Stimulated activated CD4-positive, alpha-beta T cell treated with anti-CD3 and anti-CD28 coated beads, Interleukin-15, amount 100 ng/mL, for 1 hour (primary cell): ENCODE measurements at places on chromosomes 6 and 20.

DNA sequence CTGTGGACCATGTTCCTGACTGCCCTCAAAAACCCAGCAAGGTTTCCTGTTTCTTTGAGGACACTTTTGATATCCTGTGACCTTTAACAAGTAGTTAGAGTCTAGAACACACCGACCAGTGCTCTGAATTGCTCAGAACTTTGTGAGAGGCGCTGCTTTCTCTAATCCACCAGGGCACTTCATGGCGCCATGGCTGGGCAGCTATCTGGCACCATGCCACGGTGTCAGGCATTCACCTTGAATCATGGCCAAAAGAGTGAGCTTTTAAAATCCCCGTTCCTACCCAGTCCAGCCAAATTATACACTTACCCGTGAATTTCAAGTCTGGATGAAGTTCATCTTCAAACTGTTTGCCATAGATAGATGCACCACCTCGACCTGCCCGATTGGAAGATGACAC, 17.0 kb upstream of the CPNE5 start:
- no peak for DNase-seq

DNA sequence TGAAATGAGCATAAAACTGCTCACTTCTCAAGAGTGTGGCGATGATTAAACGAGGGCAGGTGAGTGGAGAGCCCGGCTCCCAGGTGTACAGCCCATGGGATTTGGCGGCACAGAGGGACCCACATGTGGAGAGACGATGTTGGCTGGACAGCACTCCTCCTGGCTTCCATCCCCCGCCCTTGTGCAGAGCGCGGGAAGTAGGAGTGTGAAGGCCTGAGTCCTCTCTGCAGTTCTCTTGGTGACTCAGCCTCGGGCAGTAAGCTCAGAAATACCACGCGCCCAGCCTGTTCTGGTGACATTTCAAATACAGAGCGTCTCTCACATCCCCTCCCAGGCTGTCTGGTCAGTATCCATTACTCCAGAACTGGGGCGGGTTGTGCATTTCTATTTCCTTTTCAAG, 94.2 kb upstream of the SRSF6 start:
- no peak for DNase-seq

DNA sequence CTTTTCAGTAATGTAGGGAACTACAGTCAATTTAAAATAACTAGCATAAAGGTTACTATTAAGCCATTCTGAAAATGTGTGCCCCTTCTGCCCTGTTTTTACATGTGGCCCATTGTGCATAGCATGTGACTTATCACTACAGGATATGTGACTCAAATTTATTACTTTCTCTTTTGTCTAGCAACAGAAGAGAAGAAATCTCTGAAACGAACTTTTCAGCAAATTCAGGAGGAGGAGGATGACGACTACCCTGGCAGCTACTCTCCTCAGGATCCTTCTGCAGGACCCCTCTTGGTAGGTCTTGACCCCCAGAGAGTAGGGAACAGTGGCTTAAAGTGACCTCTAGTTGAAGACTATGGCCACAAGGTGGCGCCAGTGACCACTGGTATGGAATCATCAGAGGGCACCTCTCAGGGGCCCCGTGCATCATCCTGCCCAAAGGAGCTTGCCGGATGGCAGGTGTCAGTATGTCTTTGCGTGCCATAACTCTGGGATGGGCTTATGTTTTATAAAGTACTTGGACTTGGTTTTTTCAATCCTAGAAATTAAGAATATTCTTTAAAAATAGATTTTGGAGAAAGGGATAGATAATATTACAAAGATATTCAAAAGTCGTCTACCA, 23.9 kb downstream of the RPRD1B start:
- peak; percentile 41 for DNase-seq

GRCh38 chr6:45514454-45515230, 136.9 kb upstream of the SUPT3H start:
- no peak for DNase-seq

- no peak for DNase-seq
These were observed 2.3 kb downstream of the LRP11 start for GRCh38 chr6:149861603-149862423.

- no peak for DNase-seq
These were observed 42.7 kb downstream of the RFPL4B start for GRCh38 chr6:112389842-112390241.

DNA sequence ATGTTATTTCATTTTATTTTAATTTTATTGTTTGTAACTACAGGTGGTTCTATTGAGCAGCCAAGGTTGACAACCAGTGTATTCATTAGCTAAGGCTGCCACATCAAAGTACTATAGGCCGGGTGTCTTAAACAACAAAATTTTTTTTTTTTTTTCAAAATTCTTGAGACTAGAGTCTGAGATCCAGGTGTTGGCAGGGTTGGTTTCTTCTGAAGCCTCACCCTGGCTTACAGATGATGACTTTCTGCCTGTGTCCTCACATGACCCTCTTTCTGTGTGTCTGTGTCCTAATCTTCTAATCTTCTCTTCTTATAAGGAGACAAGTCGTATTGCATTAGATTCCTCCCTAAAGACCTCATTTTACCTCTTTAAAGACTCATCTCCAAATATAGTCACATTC, 208.4 kb downstream of the MANEA start:
- no peak for DNase-seq

GRCh38 chr6:45803071-45803470, 212.6 kb downstream of the CLIC5 start:
- no peak for DNase-seq

DNA sequence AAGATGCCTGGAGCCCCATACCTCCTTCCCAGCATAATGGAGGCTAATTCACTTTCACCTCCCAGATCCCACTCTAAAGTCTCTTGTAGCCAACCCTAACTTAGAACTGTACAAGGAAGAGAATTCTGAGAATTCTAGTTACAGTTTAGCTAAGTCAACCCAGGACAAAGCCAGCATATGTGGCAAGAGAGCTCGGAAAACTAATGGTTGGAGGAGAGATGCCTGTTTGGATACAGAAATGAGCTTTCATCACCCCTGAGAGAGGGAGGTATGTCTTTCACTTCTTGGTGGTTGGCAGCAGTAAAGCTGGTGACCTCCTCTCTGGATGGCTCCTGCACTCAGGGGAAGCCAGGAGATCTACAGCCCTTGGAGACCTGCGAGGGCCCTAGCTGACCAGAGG, 252.6 kb upstream of the SUPT3H start:
- no peak for DNase-seq

- no peak for DNase-seq
These were observed 72.4 kb downstream of the GPX5 start for GRCh38 chr6:28597924-28598722.

- no peak for DNase-seq
These were observed 498.9 kb downstream of the BCKDHB start for GRCh38 chr6:80605165-80605989.

DNA sequence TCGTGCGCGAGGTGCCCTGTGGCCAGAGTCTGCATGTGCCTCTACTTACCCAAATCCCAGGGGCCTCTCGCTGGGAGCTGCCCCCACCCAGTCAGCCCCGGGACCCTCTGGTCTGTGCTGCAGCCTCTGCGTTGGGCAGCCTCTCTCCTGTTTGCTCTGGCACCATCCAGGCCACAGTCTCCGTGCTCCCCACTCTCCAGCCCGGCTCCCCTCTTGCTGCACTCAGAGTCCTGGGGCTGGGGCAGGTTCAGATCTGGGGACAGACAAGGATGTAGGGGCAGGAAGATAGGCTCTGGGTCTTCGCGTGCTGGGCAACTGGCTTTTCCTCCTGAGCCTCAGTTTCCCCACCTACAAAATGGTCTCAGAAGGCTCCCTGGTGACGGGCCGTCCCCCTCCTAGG, 70.8 kb upstream of the GATA5 start:
- DNase-seq = no peak

DNA sequence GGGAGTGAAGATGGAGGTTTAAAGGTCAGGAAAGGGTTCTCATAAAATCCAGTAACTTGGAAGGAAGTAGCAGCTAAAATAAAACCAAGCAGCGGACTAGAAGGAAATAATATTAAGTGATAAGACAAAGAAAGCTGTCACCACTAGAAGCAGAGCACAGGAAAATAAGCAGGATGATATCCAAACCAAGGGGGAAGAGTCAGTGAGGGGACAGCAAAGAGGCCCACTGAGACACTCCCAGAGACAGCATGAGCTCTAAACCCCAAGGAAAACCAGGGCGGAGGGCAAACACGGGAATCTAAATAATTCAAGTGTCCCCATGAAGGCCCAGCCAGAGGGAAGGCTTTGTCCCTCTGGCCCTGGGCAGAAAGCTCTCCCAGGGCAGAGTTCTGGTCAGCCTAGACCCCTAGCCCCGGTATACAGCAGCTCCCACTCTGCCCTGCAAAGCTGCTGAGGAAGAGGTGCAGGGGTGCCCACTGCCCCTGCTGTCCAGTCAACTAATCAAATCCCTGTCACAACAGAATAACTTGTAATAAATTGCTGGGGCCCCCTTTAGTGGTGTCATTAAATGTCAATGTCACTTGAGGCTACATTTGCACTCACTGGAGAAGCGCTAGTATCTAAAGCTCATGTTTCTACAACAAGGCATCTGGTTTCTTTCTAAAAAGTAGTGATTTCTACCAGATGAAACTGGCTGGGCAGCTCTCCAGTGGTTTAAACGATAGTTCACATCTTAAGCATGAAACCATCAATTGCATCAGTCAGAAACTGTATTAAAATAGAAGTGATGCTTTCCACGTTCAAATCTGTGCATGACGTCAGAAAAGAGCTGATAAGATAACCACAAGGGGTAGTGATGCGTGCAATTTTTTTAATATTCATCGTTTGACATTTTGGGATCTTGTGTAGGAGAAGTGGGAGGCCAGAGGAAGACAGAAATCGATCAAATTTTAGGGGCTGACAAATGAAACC, 13.6 kb downstream of the PDE10A start:
- DNase-seq = no peak

- DNase-seq = no peak
These were observed 19.4 kb downstream of the PRDM1 start for GRCh38 chr6:106105493-106105892.

GRCh38 chr20:62688855-62689460, 19.7 kb upstream of the NTSR1 start:
- no peak for DNase-seq

GRCh38 chr20:48737434-48738093, 90.2 kb downstream of the PREX1 start:
- DNase-seq = no peak

GRCh38 chr6:12363651-12364381, 73.7 kb downstream of the EDN1 start:
- DNase-seq = no peak

DNA sequence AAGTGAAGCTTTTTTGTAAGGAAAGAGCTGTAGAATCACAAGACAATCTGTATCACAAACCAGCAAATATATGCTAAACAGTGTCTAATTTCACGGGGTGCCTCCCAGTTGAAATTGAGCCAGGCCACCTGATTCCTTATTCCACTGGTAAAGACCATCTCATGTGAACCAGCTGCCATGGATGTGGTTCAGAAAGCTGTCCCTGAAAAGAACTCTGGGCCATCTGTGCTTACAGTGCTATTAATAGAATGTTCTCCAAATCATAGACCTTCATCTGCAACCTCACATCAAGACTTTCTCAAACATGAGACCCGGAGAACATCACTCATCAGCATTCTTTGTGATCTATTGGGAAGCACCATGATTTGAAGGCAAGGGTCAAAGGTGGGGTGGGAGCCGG, 89.7 kb downstream of the FBXO5 start:
- no peak for DNase-seq

GRCh38 chr6:132816660-132817059, 2.3 kb downstream of the RPS12 start:
- DNase-seq = no peak

GRCh38 chr20:36152261-36152660, 2.3 kb upstream of the EPB41L1 start:
- DNase-seq = no peak

DNA sequence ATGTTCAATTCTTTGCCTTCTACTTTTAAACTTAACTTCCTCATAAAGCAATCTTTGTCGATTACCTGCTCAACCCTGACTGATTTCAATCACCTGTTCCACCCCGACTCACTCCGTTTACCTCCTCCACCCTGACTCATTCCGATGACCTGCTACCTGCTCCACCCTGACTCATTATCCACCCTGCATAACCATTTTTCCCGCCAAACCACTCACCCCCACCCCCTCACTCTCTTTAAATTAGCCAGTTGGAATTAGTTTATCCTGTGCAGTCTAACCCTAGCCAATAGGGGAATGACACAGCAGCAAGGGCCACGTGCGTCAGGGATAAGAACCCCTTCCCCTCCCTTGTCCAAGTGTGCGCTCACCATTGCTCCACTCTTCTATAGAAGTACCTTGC, 56.7 kb upstream of the MRAP2 start:
- DNase-seq = no peak

GRCh38 chr6:47690791-47691190, 7.6 kb upstream of the ADGRF4 start:
- no peak for DNase-seq

- no peak for DNase-seq
These were observed 29.9 kb upstream of the MTRF1L start for GRCh38 chr6:153032255-153032882.

- no peak for DNase-seq
These were observed 400.2 kb downstream of the HACE1 start for GRCh38 chr6:104459543-104459942.

GRCh38 chr6:35181308-35181932, 32.3 kb upstream of the SCUBE3 start:
- DNase-seq = no peak

DNA sequence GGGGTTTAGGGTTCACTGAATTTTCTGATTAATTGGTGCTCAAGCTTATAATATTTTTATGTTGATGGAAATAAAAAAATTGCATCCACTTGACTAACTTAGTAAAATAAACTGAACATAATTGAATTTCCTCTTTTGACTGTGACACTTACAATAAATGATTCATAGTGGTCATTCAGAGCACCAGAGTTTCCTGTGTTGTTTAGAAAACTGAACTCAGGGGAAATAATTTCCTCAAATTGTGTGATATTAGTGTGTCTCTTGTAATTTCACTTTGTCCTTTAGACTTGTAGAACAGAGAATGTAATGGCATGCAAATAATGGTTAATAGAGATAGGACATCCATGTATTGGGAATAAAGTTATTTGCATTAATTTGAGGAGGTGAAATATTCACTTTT, 319.7 kb upstream of the MAN1A1 start:
- DNase-seq = no peak

DNA sequence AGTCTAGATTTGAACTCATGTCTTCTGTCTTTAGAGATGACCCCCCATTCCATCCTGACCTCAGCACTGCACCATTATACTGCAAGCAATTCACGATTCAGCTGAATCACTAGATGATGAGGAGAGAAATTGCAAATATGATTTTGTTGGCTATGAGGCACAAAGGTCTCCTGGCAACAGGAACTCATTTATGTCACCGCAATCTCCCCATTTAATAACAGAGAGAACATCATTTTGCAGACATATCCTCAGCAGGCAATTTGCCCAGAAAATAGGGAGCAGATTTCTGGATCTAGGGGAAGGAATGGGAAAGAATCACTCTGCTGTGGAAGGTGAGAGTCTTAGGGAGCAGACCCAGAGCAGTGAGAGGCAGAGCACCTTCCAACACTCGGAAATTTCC, 303.0 kb downstream of the PAX1 start:
- DNase-seq = no peak

DNA sequence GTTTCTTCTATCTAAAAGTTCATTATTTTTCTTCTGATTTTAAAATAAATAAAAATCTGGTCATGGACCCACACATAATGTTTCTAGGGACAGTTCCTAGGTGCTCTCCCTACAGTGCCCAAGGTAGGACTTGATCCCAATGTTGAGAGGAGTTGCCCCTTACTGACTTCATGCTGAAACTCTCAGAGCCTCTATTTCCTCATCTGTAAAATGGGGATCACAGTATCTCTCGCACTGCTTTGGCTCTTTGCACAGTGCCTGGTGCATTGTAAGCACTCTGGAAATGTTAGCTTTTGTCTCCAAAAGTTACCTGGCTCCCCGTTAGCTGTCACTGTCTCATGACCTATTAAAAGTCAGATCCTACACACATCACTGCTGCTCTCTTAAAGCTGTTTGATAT, 205.5 kb downstream of the TSHZ2 start:
- no peak for DNase-seq
